ENCODE measurements at places on chromosomes 2 and 18.

DNA sequence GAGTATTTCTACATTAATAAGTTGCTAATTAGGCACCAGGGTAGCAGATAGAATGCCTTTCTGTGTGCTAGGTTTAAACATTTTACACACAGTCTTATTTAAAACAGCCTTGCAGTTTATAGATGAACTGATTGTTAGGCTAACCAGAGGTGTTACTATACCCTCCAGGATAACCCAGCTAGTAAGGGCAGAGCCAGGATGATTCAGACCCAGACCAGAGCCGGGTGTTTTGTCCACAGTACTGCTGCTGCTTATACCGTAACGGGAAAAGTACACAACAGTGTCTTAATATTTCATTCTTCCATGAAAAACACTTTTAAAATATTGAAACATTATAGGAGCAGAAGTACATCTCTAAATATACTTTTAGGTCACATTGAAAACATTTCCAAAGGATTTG, 82.7 kb downstream of the MALT1 start:
- no peak for DNase-seq

- DNase-seq: no peak
Observed at GRCh38 chr2:238489896-238490295, 63.2 kb downstream of the ASB1 start.

GRCh38 chr2:150591496-150592285, 104.2 kb upstream of the RND3 start:
- no peak for DNase-seq

GRCh38 chr2:137947032-137947727, 17.1 kb upstream of the HNMT start:
- DNase-seq: no peak

- DNase-seq: no peak
Observed at GRCh38 chr2:74762789-74763188, 71.1 kb upstream of the HK2 start.

DNA sequence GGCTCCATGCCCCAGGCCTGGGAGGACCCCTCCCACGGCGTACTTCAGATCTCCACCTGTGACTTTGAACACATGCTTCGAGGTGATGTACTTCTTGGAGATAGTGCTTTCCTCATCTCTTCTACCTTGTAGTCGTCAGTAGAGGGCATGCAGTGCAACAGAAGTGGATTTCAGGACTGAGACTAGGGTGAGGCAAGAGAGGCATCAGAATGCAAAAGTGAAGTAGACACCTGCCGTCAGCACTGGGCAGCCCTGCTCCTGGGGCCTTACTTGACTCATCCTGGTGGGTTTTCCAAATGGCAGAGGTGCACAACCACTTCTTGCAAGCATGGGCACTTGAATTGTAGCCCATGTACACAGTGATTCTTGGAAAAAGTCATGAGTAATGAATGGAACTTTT, 258.8 kb downstream of the NEDD4L start:
- no peak for DNase-seq

GRCh38 chr2:144213797-144214196, 306.1 kb downstream of the ZEB2 start:
- DNase-seq: no peak

DNA sequence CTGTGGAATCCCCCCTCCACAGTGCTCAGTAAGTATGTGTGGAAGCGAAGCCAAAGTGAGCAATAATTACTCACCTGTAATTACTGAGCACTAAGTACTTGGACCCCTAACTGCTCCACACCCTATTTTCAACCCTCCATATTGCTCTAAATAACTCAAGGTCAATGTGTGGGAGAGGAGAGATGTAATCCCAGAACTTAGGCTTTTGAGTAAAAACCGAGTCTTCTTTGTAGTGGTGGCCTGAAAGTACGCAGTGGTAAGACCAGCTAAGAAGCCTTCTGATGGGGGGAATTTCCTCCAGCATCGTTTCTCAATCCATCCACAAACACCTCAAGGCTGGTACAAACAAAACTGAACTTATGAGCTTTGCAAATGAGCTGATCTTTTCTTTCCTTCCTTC, 551.6 kb downstream of the ZEB2 start:
- no peak for DNase-seq

GRCh38 chr2:143345887-143346787, 216.9 kb downstream of the ARHGAP15 start:
- DNase-seq: no peak

DNA sequence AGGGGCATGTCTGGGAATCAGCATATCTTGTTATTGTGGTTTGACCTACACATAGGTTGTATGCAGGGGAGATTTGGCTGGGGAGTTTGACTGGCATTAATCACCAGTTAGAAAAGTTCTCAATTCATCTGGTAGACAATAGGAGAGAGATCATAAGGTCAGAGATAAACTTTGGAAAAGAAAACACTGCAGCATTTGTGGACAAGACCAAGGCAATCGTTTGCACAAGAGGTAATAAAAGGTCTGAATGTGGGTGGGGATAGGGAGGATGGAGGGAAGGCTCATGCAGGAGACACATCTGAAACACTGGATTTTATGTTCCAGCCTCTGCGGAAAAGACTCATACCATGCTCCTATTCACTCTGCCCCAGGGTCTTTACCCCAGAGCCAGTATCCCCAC, 136.9 kb downstream of the MAIP1 start:
- DNase-seq: no peak

DNA sequence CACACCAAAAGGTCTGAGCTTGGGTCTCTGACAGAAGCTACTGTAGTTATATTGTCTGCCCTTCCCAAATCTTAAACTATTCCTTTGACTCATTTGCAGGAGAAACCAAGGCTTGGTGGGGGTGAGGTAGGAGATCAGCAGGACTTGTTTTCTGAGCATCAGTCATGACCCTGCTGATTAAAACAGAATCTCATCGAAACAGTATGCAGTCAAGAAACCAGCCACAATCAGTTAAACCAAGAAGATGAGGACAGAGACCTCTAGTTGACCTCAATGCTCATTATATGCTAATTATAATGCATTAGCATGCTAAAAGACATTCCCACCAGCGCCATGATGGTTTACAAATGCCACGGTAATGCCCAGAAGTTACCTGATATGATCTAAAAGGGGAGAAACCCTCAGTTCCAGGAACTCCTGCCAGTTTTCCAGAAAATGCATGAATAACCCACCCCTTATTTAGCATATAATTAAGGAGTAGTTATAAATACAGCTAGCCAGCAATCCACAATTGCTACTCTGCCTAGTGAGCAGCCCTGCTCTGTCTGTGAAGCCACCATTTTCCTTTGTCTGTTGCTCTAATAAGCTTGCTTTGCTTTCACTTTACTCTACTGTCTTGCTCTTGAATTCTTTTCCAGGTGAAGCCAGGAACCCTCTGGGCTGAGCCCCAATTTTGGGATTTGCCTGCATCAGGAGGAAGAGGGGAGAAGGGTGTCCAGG, 26.7 kb downstream of the DSC3 start:
- no peak for DNase-seq

GRCh38 chr2:237156857-237157779, 71.4 kb downstream of the COPS8 start:
- DNase-seq: no peak

DNA sequence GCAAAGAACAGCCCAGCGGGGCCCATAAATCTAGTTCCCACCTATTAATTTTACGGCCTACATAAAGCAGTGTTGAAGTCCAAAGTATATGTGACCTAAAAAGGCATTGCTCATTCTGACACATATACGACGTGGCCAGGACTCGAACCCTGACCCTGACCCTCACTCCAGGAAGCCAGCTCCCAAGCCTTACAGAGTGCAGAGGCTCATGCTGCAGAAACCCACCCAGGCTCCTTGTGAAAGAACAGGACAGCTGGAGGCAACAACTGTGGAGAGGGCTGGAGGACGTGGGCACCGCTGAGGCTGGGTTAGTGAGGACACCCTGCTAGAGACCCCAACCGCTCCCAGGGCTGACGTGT, 221.6 kb downstream of the CYP26B1 start:
- DNase-seq: no peak

- DNase-seq: no peak
Observed at GRCh38 chr2:42298996-42299754, 61.8 kb downstream of the COX7A2L start.

DNA sequence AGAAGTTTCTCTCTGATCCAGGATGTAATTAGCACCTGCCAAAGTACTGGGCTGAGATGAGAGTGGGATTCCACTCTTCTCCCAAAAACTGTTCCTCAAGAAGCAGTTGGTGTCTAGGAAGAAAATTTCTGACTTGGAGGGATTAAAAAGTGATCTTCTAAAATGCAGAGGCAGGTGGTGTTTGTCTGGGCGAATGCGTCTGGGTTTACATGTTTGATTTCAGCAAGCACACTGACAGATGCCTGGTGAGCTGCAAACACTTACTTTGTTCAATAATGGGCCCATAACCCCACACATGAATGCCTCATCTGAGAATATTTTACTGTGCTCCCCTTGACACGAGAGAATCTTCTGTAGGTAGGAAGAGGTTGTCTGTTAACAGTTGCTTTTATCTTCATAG, 24.3 kb upstream of the KCNF1 start:
- no peak for DNase-seq

DNA sequence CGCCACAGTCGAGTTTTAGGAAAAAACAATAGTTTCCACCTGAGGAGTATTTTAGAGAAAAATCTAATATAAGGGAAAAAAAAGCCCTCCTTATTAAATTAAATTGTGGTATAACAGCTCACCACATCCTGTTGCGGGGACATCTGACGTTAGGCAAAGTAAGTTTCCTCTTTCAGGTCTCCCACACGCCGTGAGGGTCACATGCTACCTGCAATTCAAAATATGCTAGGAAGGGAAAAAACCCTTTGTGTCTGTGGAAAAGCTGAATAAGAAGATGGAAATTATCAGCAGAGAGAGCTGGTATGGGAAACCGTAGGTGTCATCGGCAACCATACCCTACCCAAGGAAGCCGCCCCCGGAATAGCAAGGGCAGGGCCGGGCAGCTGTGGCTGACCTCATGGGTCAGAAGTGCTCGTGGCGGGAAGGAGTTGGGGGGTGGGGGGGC, 128.0 kb downstream of the NFATC1 start:
- DNase-seq: no peak

Data from WTC11 (cell line).